ENCODE measurements at places on chromosomes 1 and 21.

DNA sequence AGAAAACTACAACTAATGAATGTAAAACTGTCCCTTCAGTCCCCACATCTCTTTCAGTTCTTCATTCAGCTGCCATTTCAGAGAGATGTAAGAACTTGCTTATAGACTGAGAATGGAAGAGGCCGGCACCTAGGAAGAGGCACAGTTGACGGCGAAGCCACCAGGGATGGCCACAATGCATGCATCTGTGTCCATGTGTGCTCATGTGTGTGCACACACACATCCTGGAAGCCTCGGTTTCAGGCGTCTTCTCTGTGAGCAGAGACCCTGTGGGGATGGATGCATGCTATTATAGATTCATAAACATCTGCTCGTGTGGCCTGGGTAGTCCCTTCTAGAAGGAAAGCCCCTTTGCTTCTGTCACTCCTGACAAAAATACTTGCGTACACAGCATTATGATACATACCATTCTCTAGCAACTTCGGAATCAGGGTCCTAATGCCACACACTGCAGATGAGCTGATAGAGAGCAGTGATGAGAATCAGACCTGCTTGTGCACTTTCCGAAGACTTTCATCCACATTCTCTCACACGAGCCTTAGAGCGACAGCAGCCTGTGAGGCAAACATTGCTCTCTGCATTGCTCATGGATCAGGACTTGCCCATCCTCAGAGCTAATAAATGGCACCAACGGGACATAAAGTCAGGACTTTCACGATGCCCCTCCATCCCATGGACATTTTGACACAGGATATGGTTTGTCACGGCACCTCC is 12.4 kb upstream of the GPR61 start:
- DNase-seq = no peak

- no peak for DNase-seq
These were observed 454.8 kb upstream of the ADAMTS5 start for GRCh38 chr21:27421654-27422053.

DNA sequence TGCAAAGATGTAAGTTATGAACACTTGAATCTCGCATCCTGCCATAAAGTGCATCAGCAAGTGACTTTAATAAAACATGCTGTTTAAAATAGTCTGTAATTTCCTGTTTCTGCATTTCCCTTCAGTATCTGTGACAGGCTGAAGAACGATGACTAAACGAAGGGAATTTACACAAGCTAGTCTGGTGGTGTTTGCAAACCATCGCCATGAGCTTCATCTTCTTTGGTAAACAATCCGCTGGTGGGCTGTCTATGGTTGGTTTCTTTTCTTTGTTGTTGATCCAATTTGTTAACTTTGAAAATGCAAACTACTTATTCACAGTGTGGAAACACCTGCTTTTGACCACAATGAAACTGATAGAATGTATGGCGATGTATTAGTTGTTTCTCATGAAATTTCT is 13.9 kb downstream of the SERTAD4 start:
- DNase-seq = peak; percentile 37

- DNase-seq = no peak
These were observed 497 bp downstream of the FCRLB start for GRCh38 chr1:161721738-161722343.

- DNase-seq = no peak
These were observed 1.1 kb downstream of the TOR1AIP1 start for GRCh38 chr1:179883040-179883744.

GRCh38 chr21:17387030-17387617 is 125.7 kb upstream of the CXADR start:
- peak; percentile 26 for DNase-seq

DNA sequence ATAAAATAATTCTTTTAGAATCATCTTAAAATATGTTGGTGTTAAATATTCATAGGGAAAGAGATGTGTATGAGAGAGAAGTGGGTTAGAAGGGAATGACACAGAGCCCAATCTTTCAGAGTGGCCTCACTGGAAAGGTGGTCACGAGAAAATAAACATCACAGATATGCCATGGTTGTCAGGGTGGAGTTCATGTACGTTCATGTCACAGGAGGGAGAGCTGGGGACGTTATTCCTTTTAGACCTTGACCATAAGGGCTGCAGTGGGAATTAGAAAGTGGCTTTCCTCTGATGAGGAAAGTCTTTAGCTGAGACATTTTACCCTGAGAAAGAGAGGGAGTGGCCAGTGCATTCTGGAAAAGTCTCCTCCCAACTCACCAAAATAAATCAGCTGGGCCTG is 90.6 kb upstream of the TNR start:
- DNase-seq = no peak

DNA sequence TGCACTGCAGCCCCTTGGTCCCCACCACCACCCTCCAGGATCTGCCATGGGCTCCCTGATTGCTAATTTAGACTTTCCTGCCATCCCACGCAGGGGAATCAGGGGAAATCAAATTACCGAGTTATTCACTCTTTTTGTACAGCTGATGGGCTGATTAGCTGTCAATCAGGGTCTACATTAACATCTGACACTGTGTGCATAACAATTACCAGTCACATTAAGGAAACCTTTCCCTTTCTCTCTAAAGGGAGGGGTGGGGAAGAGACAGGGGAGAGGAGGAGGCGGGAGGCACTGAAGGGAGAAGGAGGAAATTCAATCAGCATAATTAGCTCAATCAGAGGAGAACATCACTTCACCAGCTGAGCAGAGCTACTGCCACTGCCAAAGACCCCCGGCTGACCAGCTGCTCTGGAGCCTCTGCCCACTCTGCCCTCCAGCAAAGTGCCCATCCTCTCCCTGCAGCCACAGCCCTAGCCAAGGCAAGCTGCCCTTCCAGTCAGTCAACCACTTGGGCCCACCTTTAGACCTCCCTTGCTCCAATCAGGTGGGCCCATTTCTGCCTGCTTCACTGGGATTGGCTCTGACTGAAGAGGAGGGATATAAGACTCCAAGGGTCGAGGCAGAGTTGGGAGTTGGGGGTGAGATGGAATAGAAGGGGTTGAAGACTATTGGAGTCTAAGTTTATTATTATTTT is 199.3 kb upstream of the ZC3H12A start:
- DNase-seq = no peak

DNA sequence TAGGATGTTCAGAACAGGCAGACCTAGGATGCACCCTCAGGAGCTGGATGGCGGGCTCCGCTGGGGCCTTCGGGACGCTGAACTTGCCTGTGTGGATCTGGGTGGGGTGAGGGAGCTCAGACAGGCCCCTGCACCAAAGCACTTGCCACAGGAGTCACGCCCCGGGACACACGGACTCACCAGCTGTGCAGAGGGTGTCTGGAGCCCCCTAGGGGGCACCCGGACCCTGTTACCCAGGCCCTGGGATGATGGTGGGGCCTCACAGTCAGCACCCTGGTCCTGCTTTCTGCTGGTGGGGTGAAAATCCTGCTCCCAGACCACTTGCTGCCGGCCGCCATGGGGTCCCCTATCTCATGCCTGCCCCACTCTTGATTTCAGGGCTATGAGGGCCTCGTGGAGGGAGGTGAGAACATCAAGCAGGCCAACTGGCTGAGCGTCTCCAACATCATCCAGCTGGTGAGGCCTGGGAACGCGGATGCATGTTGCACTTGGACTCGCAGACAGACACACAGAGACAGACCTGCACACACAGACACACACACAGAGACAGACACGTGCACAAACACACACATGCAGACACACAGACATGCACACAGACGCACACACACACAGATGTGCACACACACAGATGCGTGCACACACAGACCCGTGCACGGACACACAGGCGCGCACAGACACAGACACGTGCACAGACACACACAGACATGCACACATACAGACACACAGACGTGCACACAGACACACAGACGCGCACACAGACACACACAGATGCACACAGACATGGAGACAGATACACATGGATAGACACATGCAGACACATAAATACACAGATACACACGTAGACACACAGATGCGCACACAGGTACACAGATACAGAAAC is 11.0 kb downstream of the PFKL start:
- no peak for DNase-seq

GRCh38 chr1:183218971-183219615 is 33.0 kb downstream of the LAMC2 start:
- DNase-seq = peak; percentile 21

- DNase-seq = no peak
These were observed 194.0 kb upstream of the SGIP1 start for GRCh38 chr1:66339944-66340343.

DNA sequence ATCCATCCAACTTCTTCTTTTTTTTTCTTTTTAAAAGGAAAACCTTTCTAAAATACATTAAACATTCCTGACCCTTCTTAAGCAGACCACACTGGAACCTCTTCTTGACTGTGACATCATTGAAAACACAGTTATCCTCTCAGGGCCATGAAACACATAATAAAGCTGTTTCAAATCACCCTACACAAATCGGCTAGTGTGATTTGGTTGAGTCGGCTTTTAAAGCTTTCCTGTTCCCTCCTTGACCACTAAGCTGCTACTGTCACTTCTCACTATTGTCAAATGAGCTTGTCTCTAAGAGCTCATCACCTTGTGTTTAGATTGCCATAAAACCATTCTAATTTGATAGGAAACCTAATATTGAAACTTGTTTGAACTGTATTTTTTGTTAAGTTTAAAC is 5.9 kb downstream of the USP24 start:
- DNase-seq = no peak

GRCh38 chr21:41168391-41169257 is 664 bp downstream of the BACE2 start:
- no peak for DNase-seq

GRCh38 chr21:45228171-45228641 is 59.5 kb downstream of the POFUT2 start:
- DNase-seq = peak; percentile 53

GRCh38 chr1:61674221-61674620 is 50.7 kb downstream of the TM2D1 start:
- DNase-seq = no peak

- peak; percentile 60 for DNase-seq
These were observed 24.0 kb downstream of the QSOX1 start for GRCh38 chr1:180178511-180179161.

- DNase-seq = no peak
These were observed 10.8 kb upstream of the MYOM3 start for GRCh38 chr1:24122776-24123175.
